B cell (primary cell): ENCODE measurements at places on chromosomes 1 and 21. TPM values are rescaled to one million over a fixed set of nuclear protein-coding genes. Genes with fewer than 3 reads are reported as not detected.
A peak's percentile ranks its signal among the peaks of the same experiment; 100 is the strongest.

Gene IFI44
- polyA plus RNA-seq: 6.2 and 15.9 TPM in 2 replicates

DNA sequence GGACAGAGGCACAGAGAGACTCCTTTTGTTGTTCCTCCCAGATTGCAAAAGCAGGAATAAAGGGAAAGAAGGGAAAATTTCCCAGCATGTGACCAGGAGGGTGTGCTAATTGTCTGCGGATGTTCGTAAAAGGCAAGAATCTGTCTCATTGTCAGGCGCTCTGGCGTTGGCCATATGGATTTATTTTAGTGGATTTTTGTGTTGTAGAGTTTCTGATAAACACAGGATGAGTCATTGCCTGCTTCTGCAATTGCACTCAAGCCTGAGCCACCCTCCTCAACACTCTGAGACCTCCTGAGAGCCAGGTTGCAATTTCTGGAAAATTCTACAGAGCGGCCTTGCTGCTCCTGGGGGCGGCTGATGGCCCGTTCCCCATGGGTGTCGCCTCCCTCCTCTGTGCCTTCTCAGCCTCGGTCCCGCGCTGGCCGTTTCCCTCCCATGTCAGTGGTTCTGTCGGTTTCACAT is 227.7 kb downstream of the KAZN start:
- no peak for DNase-seq

Gene TEX38
- not detected in 2 replicates for polyA plus RNA-seq

DNA sequence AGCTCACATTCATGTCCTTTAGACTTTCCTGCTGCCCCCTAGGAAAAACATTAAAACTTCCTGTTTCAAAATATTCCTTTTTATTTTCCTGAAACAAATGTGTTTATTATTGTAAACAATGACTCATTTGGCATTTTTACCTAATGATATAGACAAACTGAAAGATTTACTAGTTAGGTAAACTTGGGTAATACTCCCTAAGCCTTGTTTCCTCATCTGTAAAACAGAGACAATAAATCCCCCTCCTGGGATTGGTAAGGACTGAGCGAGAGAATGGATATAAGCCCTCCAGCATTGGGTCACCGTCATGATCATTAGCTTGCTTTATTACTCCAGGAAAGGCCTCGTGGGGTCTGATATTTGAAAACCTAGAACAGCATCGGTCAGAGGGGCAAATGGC is 59.8 kb downstream of the LPAR3 start:
- DNase-seq: no peak

DNA sequence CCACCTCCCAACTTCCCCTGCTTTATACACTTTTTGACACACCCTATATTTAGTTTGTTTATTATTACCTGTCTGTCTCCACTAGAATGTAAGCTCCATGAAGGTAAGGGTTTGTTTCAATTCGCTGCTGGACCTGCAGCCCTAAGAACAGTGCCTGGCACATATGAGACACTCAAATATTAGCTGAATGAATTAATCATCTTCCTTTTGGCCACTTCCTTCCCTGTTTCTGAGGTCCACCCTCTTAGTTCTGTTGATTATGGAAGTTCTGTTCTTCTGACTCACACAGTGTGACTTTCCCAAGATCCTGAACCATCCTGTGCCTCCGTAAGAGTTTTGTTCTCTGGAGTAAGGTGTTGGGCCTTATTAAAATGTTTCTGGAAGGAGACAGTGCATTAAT is 40.4 kb upstream of the GJA5 start:
- no peak for DNase-seq

DNA sequence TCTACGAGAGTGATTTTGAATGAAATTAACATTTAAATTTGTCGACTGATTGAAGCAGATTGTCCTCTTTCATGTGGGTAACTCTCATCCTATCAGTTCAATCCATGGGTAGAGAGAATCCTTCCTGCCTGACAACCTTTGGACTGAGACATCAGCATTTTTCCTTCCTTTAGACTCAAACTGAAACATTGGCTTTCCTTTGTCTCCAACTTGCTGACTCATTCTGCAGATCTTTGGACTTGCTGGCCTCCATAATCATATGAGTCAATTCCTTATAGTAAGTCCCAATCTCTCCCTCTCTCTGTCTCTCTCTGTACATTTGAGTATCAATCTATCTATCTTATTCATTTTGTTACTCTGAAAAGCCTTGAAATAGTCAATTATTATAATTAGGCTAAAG is 416.7 kb downstream of the LRRIQ3 start:
- no peak for DNase-seq

Gene APOBEC4
- polyA plus RNA-seq: not detected in 2 replicates

GRCh38 chr1:30756545-30757351 is 826 bp downstream of the LAPTM5 start:
- DNase-seq: peak; percentile 87

GRCh38 chr1:4416189-4416588 is 238.2 kb upstream of the AJAP1 start:
- no peak for DNase-seq

GRCh38 chr1:98045767-98046641 is 125.2 kb upstream of the DPYD start:
- DNase-seq: peak; percentile 16

Gene MOV10
- 31.0 and 44.6 TPM in 2 replicates for polyA plus RNA-seq

GRCh38 chr1:182575540-182576149 is 13.4 kb downstream of the RNASEL start:
- no peak for DNase-seq

Gene EPHB2
- polyA plus RNA-seq: 0.01 and 0.07 TPM in 2 replicates

Gene LCE1F
- polyA plus RNA-seq: not detected in 2 replicates

Gene DCST1
- 0.22 and 0.52 TPM in 2 replicates for polyA plus RNA-seq

DNA sequence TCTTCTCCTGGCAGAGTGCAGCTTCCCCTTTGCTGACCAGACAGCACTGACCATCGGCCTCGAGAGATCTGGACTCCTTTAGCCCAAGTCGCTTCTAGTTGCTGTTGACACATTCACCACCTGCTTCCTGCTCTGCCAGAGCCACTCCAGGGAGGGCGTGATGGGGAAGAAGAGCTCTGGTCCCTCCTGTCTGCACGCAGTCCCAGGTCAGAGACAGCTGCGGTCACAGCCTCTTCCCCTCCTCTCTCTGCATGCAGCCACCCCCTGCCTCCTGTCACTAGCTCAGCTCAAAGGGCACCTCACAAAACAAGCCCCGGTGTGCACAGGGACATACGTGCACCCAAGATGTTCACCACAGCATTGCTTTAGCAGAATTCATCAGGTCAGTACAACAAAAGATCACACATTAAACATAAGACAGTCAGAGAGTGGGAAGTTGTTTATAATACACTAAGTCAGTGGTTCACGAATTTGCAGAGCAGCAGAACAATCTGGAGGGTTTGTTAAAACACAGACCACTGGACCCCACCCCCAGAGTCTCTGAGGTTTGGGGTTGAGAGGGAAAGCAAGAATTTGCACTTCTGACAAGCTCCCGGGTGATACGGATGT is 132.9 kb downstream of the SYF2 start:
- peak; percentile 42 for DNase-seq

Gene ALX3
- polyA plus RNA-seq: not detected in 2 replicates

Gene CIART
- polyA plus RNA-seq: 0.46 and 0.74 TPM in 2 replicates

Gene RPTN
- not detected in 2 replicates for polyA plus RNA-seq

Gene C1orf226
- polyA plus RNA-seq: 0.01 TPM in 1 of 2 replicates, not detected in the other

- DNase-seq: no peak
Measured at GRCh38 chr1:31000301-31000700, 65.2 kb downstream of the PUM1 start.
